ENCODE measurements at places on chromosomes 6 and 20.
A peak's percentile ranks its signal among the peaks of the same experiment; 100 is the strongest.

GRCh38 chr6:130680116-130680515 is 147.1 kb upstream of the SMLR1 start:
- no peak for DNase-seq

DNA sequence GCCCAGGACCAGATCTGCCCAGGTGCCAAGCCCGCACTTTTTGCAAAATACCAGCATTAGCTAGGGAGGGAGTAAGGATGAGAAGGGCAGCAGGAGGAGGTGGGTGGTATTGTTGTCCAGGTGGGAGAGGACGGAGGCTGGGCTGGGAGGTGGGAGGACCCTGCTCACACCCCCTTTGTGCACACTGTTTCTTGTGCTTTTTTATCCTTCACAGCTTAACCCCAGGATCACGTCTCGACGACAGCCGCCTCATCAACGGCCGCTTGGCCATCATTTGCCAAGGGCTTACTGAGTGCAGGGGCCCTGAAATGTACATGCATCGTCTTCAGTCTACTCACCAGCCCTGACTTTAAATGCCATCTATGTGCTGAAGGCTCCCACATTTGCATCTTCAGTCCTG is 12.1 kb upstream of the TGM2 start:
- no peak for DNase-seq

- DNase-seq: no peak
Measured at GRCh38 chr6:118786596-118787453, 107.1 kb upstream of the ASF1A start.

GRCh38 chr6:52994031-52994838 is 849 bp downstream of the GSTA4 start:
- no peak for DNase-seq

DNA sequence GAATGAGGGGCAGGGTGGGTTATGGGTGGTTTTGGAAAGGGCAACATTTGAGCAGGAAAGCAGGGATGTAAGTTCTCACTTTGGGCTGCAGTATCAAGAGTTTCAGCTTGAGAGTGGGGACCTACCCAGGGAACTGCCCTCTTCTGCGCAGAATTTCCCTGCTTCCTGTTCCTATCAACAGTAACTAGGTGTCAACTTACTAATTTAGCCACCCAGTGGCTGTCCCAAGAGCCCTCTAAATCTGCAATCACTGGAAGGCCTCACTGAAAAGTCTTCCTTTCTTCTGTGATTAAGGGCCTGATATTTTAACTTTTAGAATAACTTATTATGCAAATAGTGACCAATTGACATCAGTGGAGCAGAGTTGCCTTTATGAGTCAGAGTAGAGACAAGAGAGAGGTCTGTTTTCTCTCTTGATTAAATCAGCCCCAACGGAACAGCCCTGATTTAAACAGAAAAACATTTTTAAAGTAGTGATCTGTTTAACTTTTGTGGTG is 118.2 kb upstream of the RIPOR2 start:
- no peak for DNase-seq

GRCh38 chr6:57072108-57072507 is 17.9 kb upstream of the ZNF451 start:
- no peak for DNase-seq

- DNase-seq: no peak
Measured at GRCh38 chr6:123150076-123150475, 154.0 kb downstream of the CLVS2 start.

- DNase-seq: no peak
Measured at GRCh38 chr6:139378882-139379341, 4.5 kb upstream of the CITED2 start.

- DNase-seq: no peak
Measured at GRCh38 chr6:167572106-167572505, 247.2 kb downstream of the TTLL2 start.

DNA sequence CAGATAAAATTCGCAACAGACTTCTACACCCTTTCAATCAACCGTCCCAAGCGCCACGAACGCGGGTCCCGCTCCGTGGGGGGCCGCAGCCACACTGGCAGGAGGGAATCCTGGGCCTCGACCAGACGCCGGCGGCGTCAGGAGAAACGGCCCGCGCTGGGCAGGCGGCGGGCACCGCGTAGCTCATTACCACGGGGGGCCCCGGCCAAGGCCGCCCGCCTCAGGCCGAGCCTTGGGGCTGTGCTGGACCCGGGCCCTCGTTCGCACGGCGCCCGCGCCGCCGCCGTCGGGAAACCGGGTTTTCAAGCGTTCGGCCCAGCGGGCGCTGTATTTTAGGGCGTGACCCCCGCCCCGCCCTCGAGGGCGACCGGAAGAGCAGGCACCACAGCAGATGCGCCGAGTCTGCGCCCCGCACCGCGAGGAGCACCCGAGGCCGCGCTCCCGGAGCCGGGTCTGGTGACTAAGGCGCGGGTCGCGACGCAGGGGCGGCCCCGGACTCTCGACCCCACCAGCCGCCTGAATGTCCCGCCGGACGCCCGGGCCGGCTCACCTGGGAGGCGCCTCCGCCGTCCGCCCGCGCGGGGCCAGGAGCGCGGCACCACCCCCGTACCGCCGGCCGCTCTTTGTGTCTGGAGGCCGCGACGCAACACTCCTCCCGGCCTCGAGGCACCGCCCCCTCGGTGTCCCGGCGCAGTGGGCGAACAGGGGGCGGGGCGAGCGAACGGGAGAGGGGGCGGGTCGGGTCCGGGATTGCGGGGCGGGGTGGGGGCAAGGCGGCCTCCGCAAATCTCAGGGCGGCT is at the start of gene NINL:
Gene NINL, minus strand, starts transcription at position 627 of the 800 bp plus-strand sequence. CDS start 58,944 bp downstream, outside the sequence.
- DNase-seq: peak; percentile 10

DNA sequence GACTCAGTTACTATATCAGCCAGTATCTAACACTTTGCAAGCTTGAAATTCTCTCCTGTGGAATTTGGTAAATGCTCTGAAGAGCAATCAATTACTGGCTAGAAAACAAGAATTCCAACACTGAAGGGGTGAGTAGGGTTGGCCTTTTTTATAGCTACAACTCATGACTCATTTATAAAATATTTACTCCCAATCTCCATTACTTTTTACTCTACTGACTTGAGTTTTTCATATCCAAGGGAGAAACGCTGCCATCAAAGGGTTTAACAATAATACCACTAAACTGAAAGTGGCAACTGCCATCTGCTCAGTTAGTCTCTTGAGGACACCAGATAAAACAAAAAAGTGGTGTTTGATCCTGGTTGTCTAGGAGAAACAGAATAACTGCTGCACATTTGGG is 203.1 kb downstream of the UBE3D start:
- DNase-seq: no peak

GRCh38 chr20:38156888-38157634 is 8.0 kb downstream of the TGM2 start:
- DNase-seq: no peak

GRCh38 chr6:148164645-148165044 is 178.0 kb upstream of the SASH1 start:
- DNase-seq: no peak

DNA sequence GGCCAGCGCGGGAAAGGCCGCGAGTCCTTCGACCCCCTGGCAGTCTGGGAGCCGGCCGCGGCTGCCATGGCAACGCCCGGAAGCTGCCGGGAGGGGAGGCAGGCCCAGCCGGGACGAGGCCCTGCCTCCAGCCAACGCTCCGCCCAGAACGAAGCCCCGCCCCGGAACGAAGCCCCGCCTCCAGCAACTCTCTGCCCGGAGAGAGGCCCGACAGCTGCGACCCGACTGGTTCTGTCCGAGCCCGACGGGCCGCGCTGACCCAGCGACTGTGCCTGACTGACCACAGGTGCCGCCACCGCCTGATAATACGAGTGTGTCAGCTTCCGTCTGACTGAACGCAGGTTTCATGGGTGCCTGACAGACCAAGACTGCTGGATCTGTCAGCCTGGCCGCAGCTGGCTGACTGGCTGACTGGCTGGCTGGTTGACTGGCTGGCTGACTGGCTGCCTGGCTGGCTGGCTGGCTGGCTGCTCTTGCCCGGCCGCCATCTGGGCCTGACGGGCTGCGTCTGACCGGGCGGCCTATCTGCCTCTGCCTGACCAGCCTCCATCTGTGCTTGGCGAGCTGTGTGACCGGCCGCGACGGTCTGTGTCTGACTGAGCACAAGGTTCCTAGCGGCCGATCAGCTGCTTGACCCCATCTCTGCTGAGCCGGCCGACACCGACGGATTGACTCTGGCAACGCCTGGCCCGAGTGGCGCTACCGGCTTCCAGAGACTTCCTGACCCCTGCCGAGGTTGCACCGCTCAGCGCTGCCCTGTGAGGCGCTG is 89.7 kb upstream of the EPB41L1 start:
- DNase-seq: peak; percentile 92

DNA sequence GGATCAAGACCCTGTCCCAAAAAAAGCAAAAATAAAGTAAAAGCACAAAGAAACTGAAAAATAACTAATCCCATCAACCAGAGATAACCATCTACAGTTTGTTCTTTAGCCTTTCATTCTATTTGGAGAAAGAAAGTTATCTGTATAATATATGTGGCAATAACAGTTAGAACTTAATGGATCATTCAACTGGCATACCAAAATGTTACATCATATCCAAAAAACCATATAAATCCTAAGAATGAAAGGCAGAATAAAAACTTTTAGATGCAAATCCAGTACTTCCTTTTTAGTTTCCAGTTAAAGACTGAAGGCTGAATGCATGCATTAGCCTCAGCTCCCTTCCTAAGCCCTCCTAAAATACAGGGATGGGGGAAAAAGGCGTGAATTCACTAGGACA is 25.2 kb downstream of the ILRUN start:
- DNase-seq: no peak

GRCh38 chr6:137351890-137352289 is 132.7 kb upstream of the IFNGR1 start:
- no peak for DNase-seq

- DNase-seq: no peak
Measured at GRCh38 chr6:7115543-7116231, 7.9 kb downstream of the RREB1 start.

- no peak for DNase-seq
Measured at GRCh38 chr6:124937645-124938044, 24.6 kb upstream of the RNF217 start.

GRCh38 chr6:35343092-35343834 is 905 bp downstream of the PPARD start:
- DNase-seq: no peak

DNA sequence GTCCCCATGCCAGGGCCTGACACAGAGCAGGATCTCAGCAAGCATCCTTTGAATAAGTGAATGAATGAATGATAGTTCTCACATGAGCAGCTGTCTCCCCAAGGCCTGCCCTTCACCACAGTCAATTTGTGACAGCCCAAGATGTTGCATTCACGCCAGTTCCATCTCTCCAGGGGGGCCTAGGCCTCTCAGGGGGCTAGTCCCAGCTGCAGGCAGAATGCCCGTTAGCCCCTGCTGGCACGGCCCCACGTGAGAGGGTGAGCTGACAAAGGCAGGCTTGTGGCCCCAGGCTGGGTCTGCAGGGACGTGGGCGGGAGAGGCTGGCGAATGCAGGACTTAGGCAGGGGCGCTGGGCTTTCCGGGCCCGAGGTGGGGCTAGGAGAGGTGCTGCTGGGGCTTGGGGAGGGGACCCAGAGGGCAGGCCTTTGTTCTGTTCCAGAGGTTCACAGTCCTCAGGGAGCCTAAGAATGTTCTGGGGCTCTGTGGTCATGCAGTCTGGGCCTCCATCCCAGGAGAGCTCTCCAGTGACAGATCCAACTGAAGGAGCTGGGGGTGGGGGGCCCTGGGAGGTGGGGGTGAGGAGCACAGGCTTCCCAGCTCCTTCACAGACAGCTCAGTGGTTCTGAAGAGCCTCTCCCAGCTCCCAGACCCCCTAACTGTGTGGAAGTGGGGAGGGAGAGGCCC is 30.5 kb upstream of the TLDC2 start:
- DNase-seq: no peak
